ENCODE measurements at places on chromosomes 6 and 20.
A peak's percentile ranks its signal among the peaks of the same experiment; 100 is the strongest.

GRCh38 chr20:54113566-54113965 is 43.2 kb upstream of the BCAS1 start:
- no peak for DNase-seq

DNA sequence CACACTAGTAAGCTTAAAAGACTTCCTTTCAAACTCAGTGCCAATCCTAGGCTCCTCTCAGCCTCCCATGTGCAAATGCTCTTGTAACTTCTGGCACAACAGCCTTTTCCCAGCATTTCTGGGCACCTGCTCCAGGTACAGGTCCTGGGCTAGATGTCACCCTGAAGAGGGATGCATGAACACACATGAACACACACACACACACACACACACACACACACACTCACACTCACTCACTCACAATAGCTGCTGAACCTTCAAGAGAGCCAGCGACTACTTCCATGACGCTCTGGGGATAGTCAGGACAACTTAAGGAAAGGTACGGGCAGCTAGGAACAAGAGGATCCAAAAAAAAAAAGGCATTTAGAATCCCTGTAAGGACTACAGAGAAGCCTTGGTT is 122.8 kb downstream of the INSM1 start:
- no peak for DNase-seq

GRCh38 chr6:16872543-16873235 is 111.4 kb upstream of the ATXN1 start:
- no peak for DNase-seq

- no peak for DNase-seq
Observed at GRCh38 chr6:82711105-82711827, 347.6 kb downstream of the TPBG start.

DNA sequence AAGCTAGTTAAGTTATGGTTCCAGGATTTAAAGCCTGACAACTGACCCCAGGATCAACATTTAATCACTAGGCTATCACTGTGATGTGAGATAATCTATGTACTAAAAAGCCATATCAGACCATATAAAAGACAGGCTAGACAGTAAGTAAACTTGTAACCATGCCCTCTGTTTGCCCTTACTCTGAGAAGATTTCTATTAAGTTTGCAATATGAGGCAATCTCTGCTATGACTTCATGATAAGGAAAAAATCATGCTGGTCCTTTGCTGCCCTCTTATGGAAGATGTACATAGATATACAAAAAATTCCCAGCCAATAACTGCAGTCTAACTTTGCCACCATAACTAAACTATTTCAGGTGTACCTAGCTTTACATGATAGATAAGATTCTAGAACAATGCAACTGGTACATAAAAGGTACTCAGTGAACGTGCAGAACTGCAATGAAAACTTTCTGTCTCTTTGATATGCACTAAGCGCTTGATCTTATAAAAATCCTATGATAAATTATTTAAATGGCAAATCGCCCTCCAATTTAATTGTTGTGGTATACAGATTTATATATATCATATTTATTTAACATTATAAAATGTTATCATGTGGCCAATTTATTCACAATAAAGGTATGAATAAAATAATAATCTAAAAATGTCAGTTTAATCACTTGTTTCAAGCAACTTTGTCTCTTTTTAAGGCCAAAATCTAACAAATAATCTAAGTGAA is 70.5 kb downstream of the FAM217A start:
- DNase-seq, result no peak

DNA sequence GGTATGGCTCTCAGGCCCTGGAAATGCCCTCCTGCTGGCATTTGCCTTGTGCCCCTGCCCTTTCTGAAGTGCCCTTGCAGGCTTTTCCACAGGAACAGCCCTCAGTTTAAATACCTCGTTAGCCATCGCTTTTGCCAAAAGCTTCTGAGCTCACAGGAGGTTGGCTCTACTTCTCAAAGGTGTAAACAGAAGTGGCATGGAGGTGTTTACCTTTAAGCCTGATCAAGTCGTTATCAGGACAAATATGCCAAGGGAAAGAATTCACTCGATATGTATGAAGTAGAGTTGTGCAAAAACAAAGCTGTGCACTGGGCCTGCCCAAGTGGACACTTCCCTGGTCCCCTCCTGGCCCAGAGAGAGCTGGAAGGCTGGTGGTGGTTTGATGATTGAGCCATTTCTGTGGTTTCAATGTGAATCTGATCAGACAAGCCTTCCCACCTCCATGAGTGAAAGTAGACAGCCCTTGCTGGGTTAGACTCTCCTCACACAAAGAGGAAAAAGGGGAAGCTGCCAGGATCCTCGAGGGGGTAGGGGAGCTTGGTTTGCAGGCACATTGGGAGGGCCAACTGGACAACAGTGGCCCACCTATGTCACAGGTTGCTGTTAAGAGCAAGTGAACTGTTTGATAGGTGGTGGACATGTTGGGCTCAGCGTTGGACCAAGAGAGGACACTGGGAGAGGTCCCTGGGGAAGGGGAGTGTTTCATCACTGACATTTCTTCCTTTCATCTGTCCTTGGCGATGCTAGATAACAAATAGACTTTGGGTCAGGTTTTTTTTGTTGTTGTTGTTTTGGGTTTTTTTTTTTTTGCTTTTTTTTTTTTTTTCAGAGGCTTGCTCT is 98.7 kb downstream of the ZDHHC14 start:
- DNase-seq, result no peak

- DNase-seq, result peak; percentile 15
Observed at GRCh38 chr6:10383331-10384090, 31.4 kb downstream of the TFAP2A start.

DNA sequence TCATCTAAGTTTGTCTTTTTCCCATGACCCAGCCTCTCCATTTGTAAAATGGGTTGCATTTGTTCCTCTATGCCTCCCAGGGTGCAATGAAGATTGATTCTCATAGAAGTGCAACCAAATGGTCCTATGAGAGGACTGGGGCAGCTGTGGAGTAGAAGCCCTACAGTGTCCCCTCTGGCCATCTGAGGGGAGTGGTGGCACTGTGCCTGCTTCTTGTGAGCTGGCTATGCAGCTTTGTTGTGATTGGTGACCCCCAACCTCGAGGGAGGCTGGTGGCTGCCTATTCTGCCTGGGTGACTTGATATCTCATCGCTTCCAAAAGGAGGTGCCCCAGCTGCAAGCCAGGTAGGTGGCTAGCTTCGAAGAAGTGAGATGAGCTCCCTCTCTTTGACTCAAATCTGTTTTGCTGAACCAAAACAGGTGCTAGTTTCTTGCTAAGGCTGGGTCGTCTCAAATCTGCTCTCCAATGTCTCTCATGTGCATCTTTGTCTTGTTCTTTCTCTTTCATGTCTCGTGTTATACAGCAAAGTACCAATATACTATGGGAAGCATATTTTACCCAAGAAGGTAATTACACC is 33.9 kb downstream of the TXLNB start:
- DNase-seq, result no peak

- no peak for DNase-seq
Observed at GRCh38 chr20:59576216-59576953, 28.0 kb upstream of the PHACTR3 start.

All from NCI-H774 (cell line).